Gastroesophageal sphincter (tissue), 4 donors: ENCODE measurements at places on chromosomes 13 and 19.
A peak's percentile ranks its signal among the peaks of the same experiment; 100 is the strongest.

DNA sequence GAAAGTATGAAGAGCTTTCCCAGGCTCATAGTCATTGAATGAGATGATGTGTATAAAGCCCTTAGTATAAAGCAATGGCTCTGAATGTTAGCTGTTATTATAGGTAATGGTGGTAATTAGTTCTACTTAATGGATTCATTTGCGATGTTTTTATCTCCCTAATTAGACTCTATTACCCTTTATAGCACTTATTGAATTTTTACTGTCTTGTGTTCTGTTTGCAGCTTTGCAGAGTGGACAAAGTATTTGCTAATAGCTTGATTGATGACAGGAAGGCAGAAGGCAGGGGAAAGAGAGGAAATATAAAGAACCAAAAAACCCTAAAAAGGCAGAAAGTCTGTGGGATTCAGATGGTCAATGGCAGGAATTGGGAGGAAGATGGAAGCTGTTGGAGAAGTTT is 524.4 kb upstream of the SPRY2 start:
- no peak for ATAC-seq

DNA sequence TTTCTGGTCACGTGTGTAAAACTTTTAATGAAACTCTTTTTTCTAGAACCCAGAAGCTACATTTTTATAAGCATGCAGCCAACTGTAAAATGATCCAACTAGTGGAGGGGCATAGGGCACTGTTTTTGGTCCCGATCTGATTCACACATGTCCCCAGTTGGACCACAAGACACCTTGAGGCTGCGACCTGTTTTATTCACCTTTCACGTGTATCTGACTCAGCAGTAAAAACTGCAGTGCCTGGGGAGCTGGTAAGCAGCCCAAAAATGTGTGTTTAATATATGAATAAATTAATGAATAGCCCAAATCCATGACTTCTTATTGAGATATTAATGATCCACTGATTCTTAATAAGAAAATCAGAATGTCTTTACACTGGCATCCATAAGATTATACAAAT is 140.4 kb downstream of the COL4A1 start:
- ATAC-seq = no peak

DNA sequence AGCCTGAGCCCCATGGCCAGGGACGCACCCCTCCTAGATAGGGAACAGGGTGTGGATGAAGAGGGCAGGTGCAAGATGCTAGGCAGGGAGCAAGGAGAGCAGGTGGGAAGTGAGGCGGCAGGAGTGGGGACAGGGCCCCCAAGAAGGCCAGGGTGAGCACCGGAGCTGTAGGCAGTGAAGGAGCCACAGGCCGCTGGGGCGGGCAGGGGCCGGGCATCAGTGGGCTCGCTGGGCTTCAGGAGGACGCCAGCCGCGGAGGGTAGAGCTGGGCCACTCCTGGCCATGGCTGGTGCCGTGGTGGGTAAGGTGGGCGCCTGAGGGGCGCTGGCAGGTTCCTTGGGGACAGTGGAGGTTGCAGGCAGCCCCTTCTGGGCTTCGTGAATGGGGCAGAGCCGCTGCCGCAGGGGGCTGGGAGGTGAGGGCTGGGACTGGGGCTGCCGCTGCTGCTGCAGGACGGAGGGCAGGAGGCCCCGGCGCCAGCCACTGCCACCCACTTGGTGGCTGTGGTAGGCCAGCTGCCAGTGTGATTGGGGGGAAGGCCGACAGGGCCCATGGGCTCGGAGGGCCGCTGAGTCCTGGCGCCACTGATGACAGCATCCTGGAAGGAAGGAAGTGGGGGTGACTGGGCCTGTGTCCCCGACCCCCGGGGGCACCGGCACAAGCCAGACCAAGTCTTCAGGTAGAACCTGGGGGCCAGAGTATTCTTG is 2.1 kb downstream of the NKPD1 start:
- no peak for ATAC-seq

- ATAC-seq = no peak
Measured at GRCh38 chr13:49302222-49302621, 54.5 kb downstream of the CDADC1 start.

DNA sequence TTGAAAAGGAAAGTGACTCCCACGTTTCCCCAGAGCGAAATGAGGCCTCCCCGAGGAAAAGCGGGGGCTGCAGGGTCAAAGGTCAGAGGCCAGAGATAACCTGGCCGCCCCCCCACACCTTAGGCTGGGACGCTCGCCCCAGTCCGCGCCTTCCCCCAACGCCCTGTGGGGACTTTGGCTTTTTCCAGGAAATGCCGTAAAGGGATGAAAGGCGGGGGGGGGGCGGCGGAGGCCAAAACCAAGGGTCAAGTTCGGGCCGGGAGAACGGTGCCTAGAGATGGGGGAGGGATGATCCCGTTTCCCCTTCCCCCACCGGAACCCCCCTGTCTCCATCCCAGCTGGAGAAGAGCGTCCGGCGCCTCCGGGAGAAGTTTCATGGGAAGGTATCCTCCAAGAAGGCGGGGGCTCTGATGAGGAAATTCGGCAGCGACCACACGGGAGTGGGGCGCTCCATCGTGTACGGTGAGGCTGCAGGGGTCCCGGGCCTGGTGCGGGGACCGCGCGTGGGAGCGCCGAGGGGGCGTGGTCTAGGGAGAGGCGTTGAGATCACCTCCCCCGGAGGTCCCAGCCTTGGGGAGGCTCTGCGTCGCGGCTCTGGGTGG is 575 bp downstream of the SHFL start:
- ATAC-seq = peak; percentile 19

GRCh38 chr19:15669891-15670290 is 3.0 kb upstream of the CYP4F12 start:
- ATAC-seq = no peak

GRCh38 chr19:40312533-40312932 is 27.4 kb upstream of the AKT2 start:
- no peak for ATAC-seq

GRCh38 chr13:20536992-20537391 is 11.3 kb upstream of the CRYL1 start:
- ATAC-seq = no peak
